ENCODE measurements at places on chromosomes 3 and 15. TPM values are rescaled to one million over a fixed set of nuclear protein-coding genes. Genes with fewer than 3 reads are reported as not detected.

Gene NR2E3
- total RNA-seq, result under 0.01 TPM

Gene GOLGA8G
- total RNA-seq, result under 0.01 TPM

Gene TGM5
- total RNA-seq, result not detected

Gene LRRC2
- 0.23 TPM for total RNA-seq

Gene TMCO5A
- not detected for total RNA-seq

Gene LRRC31
- total RNA-seq, result not detected

Gene RASL12
- not detected for total RNA-seq

Gene BFSP2
- not detected for total RNA-seq

Gene SRGAP3
- 1.5 TPM for total RNA-seq

Gene GOLGA8R
- 3.3 TPM for total RNA-seq

Gene FEZF2
- not detected for total RNA-seq

Gene PRR20G
- not detected for total RNA-seq

Gene SI
- total RNA-seq, result not detected

Gene LIPH
- not detected for total RNA-seq

Gene ASTE1
- 5.3 TPM for total RNA-seq
